ENCODE measurements at places on chromosomes 3 and 15.

- DNase-seq = no peak
These were observed 11.2 kb downstream of the ATP8B4 start for GRCh38 chr15:50107591-50108408.

DNA sequence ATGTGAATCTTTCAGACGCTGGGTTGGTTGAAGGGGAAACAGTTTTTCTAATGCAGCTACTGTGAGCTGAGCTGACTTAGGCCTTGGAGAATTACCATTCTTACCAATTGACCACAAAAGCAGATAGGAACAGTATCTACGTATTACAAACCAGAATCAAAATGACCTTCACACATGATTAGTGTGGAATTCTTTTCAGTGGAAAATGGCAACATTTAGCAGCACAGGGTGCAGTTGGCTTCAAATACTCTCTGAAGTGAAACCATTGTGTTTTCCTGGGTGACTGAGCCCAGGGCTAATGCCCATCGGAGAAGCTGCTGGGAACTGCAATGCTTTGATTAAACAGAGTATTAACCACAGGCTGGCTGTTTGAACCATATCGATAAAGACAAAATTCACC lies 40.2 kb upstream of the GOLGA8J start:
- no peak for DNase-seq

DNA sequence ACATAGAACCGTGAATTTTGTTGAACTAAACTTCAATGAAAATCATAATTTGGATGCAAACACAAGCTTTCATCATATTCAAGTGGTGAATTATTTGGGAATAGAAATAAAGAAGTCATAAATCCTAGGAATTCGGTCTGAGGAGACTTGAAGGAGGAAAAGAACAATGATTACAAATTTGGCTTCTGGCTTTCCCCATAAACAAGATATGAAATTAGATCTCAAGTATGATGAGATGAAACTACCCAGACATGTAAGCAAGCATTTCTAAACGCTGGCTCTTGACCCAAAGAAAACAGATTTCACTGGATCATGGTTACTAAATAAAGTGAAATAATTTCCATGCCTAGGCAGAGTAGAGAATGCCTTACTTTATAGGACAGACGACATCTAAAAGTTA lies 146.9 kb upstream of the LRTM1 start:
- no peak for DNase-seq

- no peak for DNase-seq
These were observed 45.6 kb downstream of the CHST2 start for GRCh38 chr3:143165211-143165610.

DNA sequence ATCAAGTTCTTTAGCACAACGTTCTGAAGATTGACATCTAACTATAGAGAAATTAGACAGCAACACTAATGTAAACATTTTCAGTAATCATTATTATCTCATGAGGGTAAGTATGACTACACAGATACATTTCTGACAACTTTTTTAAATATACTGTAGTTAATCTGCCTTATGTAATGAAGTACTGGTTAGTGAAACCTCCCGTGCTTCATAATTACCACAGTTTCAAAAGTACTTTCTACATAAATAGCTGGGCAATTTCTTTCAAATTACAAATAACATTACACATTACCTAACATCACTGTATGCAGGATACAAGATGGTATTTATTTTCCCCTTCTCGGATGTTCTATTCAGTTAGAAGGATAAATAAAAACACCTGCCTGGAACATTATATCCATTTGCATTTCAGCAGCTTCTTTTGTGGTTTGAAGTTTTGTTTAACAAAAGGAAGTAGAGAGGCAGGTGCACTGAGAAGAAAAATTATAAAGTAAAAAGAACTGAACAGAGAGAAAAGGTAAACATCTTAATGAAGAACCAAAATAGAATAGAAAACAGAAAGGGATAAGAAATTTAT lies 1241.5 kb upstream of the GBE1 start:
- no peak for DNase-seq

DNA sequence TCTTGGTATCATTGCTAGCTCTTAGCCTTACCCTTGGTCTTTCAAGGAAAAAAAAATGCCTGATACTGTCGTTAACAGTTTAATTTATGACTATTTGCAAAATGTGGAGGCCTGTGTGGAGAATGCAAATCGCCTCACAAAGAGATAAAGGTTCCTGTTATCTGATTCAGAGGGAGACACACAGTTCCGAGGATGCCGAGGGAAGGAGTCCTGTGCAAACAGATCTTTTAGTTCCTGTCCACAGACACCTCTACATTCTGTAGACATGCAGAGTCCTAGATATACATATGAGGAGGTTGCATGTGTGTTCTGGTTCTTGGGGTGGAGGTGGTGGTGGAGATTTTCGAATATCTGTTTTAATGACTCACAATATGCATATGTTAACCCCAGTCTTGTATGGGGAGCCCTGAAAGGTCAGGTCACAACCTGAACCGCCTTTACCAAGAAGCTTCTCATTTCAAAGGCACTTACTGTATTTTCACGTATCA lies 5.7 kb downstream of the NR2F2 start:
- peak; percentile 54 for DNase-seq

GRCh38 chr3:126908752-126909275 lies 74.1 kb upstream of the PLXNA1 start:
- no peak for DNase-seq

DNA sequence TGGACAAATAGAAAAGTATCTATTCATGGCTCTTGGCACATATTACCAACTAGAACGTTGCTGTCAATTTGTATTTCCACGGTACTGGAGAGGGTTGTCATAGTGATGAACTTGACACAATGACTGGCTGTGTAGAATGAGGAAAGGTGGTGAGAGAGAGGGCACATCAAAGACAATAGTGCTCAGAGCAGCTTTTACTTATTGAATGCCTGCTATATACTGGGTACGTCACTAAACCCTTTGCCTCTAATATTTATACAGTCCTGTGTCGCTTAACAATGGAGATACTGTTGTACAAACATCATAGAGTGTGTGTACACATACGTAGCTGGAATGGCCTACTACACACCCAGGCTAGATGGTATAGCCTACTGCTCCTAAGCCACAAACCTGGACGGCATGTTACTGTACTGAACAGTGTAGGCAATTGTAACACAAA lies 8.3 kb downstream of the TMPRSS7 start:
- no peak for DNase-seq

- DNase-seq = no peak
These were observed 81.8 kb upstream of the COL6A5 start for GRCh38 chr3:130263708-130264107.

GRCh38 chr3:149454746-149455145 lies 19.8 kb upstream of the TM4SF4 start:
- no peak for DNase-seq

Measured in prostate gland (tissue), 2 donors.